ENCODE measurements at places on chromosomes 11 and 22.

DNA sequence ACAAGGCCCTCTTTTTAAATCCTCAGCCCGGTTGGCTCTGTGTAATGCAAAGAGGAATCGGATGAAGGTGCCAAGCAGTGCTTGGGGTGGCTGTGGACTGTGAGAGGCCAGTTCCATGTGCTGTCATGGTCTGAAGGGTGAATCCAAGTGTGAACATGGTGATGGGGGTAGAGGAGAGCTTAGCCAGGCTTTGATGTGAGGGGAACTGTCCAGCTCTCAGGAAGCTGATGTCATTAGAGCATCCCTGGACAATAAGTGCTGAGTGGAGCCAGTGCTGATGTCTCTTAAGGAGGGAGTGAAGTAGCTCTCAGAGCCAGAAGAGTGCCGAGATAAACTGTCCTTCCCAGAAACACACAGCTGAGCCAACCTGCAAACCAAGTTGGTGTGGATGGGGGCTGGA lies 53.6 kb downstream of the NAV2 start:
- DNase-seq = no peak

GRCh38 chr11:674406-674805 lies 20.6 kb downstream of the DEAF1 start:
- DNase-seq = no peak

DNA sequence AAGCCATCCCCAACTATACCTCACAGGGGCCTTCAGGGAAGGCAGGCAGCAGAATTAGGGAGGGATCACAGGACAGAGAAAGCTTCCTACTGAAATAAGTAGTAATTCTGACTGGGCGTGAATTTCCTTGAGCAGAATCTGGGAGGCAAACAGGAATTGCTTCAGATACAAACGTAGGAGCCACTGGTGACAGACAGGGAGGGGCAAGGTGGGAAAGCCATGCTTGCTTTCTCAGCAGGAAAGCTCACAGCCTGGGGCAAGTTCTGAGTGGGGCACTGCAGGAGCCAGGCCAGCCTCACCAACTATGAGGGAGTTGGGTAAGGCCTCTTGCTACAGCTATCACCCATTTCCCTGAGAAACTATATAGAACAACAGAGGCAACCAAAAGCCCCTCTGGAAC lies 43.6 kb downstream of the ARHGAP32 start:
- no peak for DNase-seq

DNA sequence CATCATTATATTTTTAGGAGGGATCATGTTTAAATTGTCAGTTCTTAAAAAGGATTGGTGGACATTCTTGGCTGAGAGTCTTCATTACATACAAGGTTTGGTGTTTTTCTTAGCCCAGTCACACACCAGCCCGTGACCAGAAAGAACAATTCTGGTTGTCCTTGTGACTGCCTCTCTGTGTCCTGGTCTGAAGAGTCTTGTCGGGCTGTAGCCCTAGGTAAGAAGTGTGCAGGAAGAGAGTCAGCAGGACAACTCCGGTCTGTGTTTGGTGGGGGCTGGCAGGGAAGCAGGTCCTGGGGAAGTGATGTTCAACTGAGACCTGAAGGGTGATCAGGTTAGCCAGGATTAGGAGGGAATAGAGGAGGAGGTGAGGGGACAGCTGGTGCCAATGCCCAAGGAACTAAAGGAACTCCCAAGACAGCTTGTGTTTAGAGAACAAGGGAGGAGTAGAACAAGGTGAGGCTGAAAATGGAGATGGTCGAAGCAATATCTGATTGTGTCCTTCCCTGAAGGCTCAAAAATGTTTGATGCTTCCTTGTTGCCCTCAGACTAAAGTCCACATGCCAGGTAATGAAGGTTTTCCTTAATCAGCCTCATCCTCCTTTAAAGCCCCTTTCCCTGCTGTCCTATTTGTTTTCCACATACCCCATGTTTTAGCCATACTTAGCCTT lies 65.3 kb upstream of the ADORA2A start:
- no peak for DNase-seq

- no peak for DNase-seq
These were observed 38.3 kb downstream of the EHF start for GRCh38 chr11:34659096-34659733.

GRCh38 chr11:73389916-73390315 lies 13.7 kb downstream of the RELT start:
- DNase-seq = no peak

GRCh38 chr11:32858731-32859130 lies 29.0 kb downstream of the PRRG4 start:
- no peak for DNase-seq

- peak; percentile 49 for DNase-seq
These were observed 1.0 kb downstream of the FUT4 start for GRCh38 chr11:94544646-94545263.

DNA sequence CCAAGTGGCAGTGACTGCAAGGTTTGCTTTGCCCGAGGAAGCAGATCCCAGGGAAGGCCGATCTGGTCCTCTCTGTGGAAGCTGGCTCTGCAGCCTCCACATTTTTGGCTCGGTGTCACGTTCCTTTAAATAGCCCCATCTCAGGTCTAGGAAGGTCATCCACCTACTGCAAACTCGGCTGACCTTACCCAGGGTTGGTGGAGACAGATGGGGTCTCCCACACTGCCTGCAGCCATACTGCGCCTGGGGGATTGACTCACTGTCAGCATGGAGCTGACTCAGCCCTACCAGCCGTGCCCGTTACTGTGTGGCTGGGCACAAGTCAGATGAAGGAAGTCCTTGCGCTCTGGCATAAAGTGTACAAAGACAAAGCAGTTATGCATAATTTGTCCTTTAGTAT lies 16.9 kb downstream of the CDPF1 start:
- DNase-seq = no peak

Data from left lobe of liver (tissue), 2 donors.